CD4-positive, alpha-beta memory T cell (primary cell): ENCODE measurements at places on chromosomes 11 and 22. TPM values are rescaled to one million over a fixed set of nuclear protein-coding genes. Genes with fewer than 3 reads are reported as not detected.

SMARCB1 gene
- total RNA-seq: 41.2 TPM

MS4A15 gene
- total RNA-seq: not detected

CCDC188 gene
- total RNA-seq: not detected

HTR3A gene
- not detected for total RNA-seq

GRCh38 chr11:131206671-131207070 lies 163.7 kb upstream of the NTM start:
- DNase-seq: no peak
- no peak overlapping the region for H3K4me3 ChIP-seq
- no peaks in the 10 kb centered on the region for H3K27me3 ChIP-seq
- H3K4me1 ChIP-seq: no peaks in the 10 kb centered on the region

DNA sequence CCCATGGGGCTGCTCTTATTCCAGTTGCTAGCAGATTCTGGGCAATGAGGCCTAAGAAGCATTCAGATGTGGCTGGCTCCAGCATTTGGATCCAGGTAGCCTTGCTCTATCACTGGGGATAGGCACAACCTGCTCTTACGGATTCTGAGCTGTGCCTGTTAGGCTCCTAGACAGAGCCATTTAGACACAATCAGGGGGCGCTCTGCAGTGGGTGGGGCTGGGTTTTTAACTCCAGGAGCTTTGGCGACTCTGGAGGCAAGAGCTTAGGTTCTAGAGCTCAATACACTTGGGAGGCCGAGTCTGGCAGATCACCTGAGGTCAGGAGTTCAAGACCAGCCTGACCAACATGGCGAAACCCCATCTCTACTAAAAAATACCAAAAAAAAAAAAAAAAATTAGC lies 32.0 kb downstream of the KCNC1 start:
- no peaks in the 10 kb centered on the region for H3K4me1 ChIP-seq
- H3K27ac ChIP-seq: no peak overlapping the region
- no peak for DNase-seq
- H3K36me3 ChIP-seq: no peaks in the 10 kb centered on the region
- H3K4me3 ChIP-seq: no peak overlapping the region

- H3K27me3 ChIP-seq: no peaks in the 10 kb centered on the region
- H3K27ac ChIP-seq: no peak overlapping the region
- no peak overlapping the region for H3K4me3 ChIP-seq
- H3K36me3 ChIP-seq: no peaks in the 10 kb centered on the region
- H3K4me1 ChIP-seq: no peaks in the 10 kb centered on the region
- DNase-seq: no peak
These were observed 73.6 kb upstream of the NARS2 start for GRCh38 chr11:78647986-78648875.

DNA sequence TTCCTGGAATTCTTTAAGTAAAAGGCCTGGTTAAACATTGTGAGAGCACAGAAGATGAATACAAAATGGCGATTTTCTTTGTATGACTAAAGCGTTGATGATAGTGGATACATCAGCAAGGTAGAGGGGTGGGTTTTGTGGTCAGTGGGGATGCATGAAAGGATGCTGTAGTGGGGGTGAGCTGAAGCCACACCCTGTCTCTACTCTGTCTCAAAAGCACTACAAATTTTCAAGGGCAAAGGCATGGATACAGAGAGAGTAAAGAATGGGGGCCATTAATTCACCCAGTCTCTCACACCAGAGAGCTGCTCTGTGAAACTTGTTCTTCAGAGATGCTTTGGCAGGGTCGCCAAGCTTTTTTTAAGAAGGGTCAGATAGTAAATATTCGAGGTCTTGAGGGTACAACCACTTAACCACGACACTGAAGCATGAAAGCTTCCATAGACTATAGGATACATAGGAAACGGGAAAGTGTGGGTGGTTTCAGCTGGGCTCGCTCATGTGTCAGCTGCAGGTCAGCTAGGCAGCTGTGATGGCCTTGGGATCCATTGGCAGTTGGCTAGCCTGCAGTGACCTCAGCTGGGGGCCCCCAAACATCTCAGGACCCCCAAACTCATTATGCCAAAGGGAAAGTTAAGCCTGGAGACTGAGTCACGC lies 8.3 kb downstream of the TMEM138 start:
- DNase-seq: no peak
- no peak overlapping the region for H3K4me3 ChIP-seq
- peaks cover 43% of the 10 kb centered on the region for H3K36me3 ChIP-seq
- no peak overlapping the region for H3K27ac ChIP-seq
- H3K4me1 ChIP-seq: no peaks in the 10 kb centered on the region

- no peaks in the 10 kb centered on the region for H3K36me3 ChIP-seq
- H3K4me1 ChIP-seq: no peaks in the 10 kb centered on the region
These were observed 558.4 kb upstream of the ANO5 start for GRCh38 chr11:21634491-21634890.

- H3K4me3 ChIP-seq: no peak overlapping the region
- H3K4me1 ChIP-seq: no peaks in the 10 kb centered on the region
- no peak overlapping the region for H3K27ac ChIP-seq
- no peak for DNase-seq
- no peaks in the 10 kb centered on the region for H3K36me3 ChIP-seq
- no peaks in the 10 kb centered on the region for H3K27me3 ChIP-seq
These were observed 13.3 kb downstream of the B3GAT1 start for GRCh38 chr11:134398644-134399292.

- H3K36me3 ChIP-seq: no peaks in the 10 kb centered on the region
- DNase-seq: no peak
- H3K4me1 ChIP-seq: no peaks in the 10 kb centered on the region
- H3K27ac ChIP-seq: no peak overlapping the region
These were observed 45.5 kb downstream of the ARFGAP2 start for GRCh38 chr11:47131136-47131535.

- no peak overlapping the region for H3K27ac ChIP-seq
- H3K4me1 ChIP-seq: peaks cover 11% of the 10 kb centered on the region
- no peaks in the 10 kb centered on the region for H3K27me3 ChIP-seq
- no peak overlapping the region for H3K4me3 ChIP-seq
- peaks cover 24% of the 10 kb centered on the region for H3K36me3 ChIP-seq
These were observed 30.9 kb upstream of the PARVB start for GRCh38 chr22:43993072-43993760.
